ENCODE measurements at places on chromosomes 1 and 21.

- DNase-seq, result no peak
These were observed 55.8 kb upstream of the DNAH14 start for GRCh38 chr1:224873434-224874369.

DNA sequence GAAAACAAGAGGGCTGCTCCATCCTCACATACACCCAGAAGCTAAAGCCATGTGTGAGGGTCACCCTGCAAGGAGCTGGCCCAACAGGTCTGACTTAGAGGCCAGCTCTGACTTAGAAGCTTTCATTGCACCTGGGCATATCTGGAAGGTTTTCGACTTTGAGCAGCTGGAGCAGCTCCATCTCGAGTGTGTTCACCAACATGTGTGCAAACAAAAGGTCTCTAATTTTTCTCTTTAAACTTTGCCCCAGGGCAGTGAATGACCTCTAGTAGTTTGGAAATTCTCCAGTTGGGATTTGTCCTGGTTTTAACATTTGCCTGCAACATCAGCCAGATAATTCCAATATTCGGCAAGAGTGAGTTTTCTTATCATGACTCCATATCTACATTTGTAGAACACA, 108.3 kb downstream of the TNR start:
- no peak for DNase-seq

DNA sequence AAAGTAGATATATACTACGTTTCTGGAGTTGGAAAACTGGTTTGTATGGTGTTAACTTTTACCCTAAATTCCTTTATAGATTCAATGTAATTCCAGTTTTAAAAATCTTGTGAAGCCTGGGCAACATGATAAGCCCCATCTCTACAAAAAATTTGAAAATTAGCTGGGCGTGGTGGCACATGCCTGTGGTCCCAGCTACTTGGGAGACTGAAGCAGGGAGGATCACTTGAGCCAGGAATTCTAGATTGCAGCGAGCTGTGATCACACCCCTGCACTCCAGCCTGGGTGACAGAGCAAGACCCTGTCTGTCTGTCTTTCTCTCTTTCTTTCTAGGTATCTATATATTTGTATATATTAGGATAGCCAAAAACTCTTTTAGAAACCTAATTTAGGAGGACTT, 141.9 kb downstream of the CLEC20A start:
- no peak for DNase-seq

GRCh38 chr21:42699196-42699595, 45.8 kb downstream of the PDE9A start:
- no peak for DNase-seq

- DNase-seq, result no peak
These were observed 61.4 kb downstream of the MEF2D start for GRCh38 chr1:156439036-156439776.
